ENCODE measurements at places on chromosomes 1 and 21. TPM values are rescaled to one million over a fixed set of nuclear protein-coding genes. Genes with fewer than 3 reads are reported as not detected.

FMO3 gene
- total RNA-seq: not detected

GRCh38 chr1:156748670-156749418 lies 2.6 kb downstream of the HDGF start:
- peaks cover 51% of the 10 kb centered on the region for H3K4me1 ChIP-seq
- peak overlapping the region; percentile 85 for H3K27ac ChIP-seq
- peak; percentile 58 for DNase-seq
- H3K36me3 ChIP-seq: peaks cover 3% of the 10 kb centered on the region
- H3K27me3 ChIP-seq: no peaks in the 10 kb centered on the region

DNA sequence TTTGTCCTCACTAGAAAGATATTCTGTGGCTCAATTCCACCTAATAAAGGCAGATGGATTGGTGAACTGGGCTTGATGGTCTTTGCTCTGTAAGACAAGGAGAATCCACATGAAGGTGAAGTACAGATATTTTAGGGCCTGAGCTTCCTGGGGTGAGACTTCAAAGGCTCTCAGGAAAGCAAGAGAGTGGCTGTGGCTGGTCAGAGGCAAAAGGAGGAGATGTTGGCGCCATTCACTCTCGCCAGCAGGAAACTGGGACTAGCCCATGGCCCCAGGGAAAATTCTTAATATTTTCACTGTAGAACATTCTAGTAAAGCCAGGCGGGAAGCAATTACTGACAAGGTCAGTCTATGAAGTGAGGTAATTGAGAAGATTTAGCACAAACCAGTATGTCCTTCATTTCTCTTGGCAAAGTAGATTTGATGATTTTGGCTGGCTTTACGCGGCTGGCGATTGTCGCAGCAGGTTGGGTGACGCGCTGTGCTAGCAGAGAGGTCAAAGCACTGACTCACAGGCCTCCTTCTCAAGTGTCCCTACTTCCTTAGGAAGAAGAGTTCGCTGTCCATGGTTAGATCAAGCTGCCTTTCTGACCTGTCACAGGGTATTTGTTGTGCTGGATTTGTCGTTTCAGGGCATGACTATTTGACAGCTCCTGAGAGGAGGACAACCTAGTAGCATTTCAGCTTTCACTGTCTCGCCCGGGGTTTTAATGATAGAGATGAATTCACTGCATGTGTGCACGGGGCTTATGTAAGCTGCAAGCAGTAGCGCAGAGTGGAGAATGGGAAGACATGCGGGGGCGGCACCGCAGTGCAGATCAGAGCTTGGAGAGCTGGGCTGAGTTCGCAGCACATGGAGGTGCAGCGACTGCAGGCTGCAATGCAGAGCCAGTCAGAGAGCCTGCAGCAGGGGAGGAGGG lies 32.7 kb downstream of the XCL1 start:
- H3K27me3 ChIP-seq: no peaks in the 10 kb centered on the region
- H3K4me3 ChIP-seq: no peak overlapping the region
- H3K27ac ChIP-seq: no peak overlapping the region
- DNase-seq: peak; percentile 15
- no peaks in the 10 kb centered on the region for H3K36me3 ChIP-seq
- no peaks in the 10 kb centered on the region for H3K4me1 ChIP-seq

GRCh38 chr1:228174482-228175315 lies 9.1 kb downstream of the IBA57 start:
- H3K27me3 ChIP-seq: no peaks in the 10 kb centered on the region
- H3K36me3 ChIP-seq: peaks cover 11% of the 10 kb centered on the region
- H3K4me1 ChIP-seq: no peaks in the 10 kb centered on the region

PLPPR4 gene
- not detected for total RNA-seq

DNA sequence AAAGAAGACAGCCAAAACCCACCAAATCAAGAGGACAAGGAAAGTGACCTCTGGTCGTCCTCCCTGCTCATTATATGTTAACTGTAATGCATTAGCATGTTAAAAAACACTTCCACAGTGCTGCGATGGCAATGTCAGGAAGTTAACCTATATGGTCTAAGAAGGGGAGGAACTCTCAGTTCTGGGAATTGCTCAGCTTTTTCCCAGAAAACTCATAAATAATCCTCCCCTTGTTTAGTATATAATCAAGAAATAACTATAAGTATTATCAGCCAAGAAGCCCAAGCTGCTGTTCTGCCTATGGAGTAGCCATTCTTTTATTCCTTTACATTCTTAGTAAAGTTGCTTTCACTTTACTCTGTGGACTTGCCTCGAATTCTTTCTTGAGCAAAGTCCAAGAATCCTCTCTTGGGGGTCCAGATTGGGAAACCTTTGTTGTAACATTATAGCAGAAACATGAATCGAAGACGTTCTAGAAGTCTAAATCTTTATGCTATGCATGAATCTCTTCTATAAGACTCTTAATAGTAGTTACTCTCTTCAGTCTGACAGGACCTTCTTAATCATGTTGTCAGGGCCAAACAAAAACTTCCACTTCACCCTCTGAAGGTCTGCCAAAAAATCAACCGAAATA lies 110.0 kb upstream of the VANGL1 start:
- no peaks in the 10 kb centered on the region for H3K27me3 ChIP-seq
- no peak overlapping the region for H3K27ac ChIP-seq
- no peak overlapping the region for H3K4me3 ChIP-seq
- no peaks in the 10 kb centered on the region for H3K36me3 ChIP-seq
- H3K4me1 ChIP-seq: peaks cover 12% of the 10 kb centered on the region

DNA sequence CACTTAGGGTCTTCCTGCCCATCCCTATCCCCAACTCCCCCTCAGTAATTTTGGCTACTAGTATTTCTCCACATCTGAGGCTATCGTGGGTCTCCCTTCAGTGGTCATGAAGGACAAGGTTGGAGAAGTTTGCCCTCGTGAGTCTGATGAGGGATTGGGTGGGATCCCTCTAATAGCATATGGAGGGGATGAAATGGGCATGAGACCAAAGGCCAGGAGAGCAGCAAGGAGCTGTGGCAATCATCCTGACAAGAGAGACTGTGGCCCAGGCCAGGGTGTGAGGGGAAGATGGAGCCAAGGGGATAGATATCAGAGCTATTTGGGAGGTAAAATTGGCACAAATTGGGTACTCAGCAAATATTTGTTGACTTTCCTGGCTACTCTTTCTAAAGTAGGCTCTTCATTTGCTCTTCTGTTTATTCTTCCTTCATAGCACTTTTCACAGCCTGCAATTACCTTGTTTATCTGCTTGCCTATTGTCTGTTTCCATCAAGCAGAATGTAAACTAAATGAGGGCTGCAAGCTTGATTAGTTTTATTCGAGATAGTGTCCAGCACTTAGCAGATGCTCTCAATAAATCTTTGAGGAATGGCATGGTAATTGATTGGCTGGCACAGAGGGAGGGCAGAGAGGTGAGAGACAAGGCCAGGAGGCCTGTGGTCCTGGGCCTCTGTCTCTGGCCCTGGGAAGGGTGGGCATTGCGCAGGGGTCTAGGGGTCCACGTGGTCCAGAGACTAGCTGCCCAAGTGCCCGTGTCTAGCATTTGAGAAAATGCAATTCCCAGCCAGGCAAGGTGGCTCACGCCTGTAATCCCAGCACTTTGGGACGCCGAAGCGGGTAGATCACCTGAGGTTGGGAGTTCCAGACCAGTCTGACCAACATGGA lies 1.5 kb upstream of the PLK3 start:
- H3K4me1 ChIP-seq: peaks cover 22% of the 10 kb centered on the region
- peaks cover 4% of the 10 kb centered on the region for H3K36me3 ChIP-seq
- H3K4me3 ChIP-seq: no peak overlapping the region
- no peak overlapping the region for H3K27ac ChIP-seq

KRTAP19-1 gene
- total RNA-seq: not detected

DNA sequence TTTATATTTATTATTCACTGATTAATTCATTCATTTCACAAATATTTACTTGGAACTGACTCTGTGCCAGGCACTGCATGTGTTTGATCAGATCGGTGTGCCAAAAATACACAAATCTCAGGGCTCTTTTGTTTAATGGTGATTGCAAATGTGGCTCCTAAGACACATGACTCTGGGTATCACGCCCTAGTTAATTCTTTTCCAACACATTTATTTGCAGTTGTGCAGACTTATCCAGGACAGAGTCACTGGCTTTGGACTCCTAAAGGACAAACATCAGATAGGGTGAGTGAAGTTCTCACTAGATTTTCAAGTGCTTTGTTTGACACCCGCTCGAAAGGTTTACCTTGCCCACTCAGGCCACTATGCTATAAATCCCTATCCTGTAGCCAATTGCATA lies 335.5 kb downstream of the BARHL2 start:
- H3K36me3 ChIP-seq: no peaks in the 10 kb centered on the region
- H3K27ac ChIP-seq: no peak overlapping the region
- H3K27me3 ChIP-seq: peaks cover 5% of the 10 kb centered on the region

DNA sequence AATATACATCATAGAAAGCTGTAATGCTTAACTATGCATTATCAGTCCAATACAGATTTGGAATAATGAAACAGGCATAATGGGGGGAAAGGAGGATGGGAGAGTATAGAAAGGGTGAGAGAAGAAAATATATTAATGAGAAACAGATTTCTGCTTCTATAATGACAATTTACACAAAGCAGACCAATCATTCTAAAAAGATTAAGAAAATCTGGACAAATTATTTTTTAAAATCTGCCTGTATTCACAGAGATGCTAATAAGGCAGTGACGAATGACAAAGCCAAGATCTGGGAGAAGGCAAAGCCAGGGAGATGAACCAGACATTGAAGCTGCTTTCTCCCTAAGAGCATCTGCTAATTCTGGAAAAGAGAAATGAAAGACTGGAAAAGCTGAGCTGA lies 50.0 kb downstream of the SPATA6 start:
- no peaks in the 10 kb centered on the region for H3K36me3 ChIP-seq
- no peaks in the 10 kb centered on the region for H3K27me3 ChIP-seq
- H3K4me3 ChIP-seq: no peak overlapping the region
- H3K27ac ChIP-seq: no peak overlapping the region
- no peaks in the 10 kb centered on the region for H3K4me1 ChIP-seq
- DNase-seq: no peak

AMIGO1 gene
- 0.88 TPM for total RNA-seq

DNA sequence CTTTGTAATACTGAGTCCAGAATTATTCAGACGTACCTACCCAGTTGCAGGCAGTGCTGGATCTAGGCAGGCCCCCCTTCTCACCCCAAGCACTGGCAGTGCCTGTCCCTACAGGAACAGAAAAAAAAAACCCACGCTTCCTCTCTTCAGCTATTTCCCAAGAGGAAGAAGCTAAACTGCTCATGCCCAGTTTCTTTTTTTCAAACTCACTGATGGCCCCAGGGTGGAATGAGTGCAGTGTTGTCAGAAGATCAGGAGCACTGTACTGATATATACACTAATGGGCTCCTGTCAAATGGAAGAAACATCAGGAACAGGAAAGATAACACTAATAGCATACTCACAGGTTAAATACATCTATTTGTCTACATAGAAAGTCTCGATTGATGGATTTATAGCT lies 28.2 kb upstream of the DOCK7 start:
- H3K4me3 ChIP-seq: no peak overlapping the region
- H3K4me1 ChIP-seq: peaks cover 5% of the 10 kb centered on the region
- H3K27me3 ChIP-seq: peaks cover 6% of the 10 kb centered on the region
- no peak overlapping the region for H3K27ac ChIP-seq

SPRR4 gene
- total RNA-seq: not detected

DNA sequence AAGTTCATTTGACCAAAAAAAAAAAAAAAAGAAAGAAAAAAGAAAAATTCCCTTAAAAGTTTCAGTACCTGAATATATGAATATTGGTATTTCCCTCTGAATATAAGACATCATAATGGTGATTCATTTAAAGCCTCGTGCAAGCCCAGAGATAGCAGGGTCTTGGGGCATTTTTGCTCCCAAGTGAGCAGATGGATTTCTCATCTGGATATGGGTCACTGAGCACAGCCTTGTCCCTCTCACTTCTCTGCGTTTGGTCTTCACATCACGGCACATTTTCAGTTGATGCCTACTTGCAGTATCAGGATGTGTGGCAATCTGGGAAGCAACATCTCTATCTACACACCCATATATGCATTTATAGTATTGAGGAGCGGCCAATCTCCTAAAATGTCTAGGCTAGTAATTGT lies 12.7 kb downstream of the CD58 start:
- no peaks in the 10 kb centered on the region for H3K27me3 ChIP-seq
- H3K4me3 ChIP-seq: no peak overlapping the region
- no peak for DNase-seq
- no peak overlapping the region for H3K27ac ChIP-seq

- H3K36me3 ChIP-seq: peaks cover 15% of the 10 kb centered on the region
- no peaks in the 10 kb centered on the region for H3K27me3 ChIP-seq
- no peak overlapping the region for H3K27ac ChIP-seq
- H3K4me1 ChIP-seq: peaks cover 6% of the 10 kb centered on the region
- no peak overlapping the region for H3K4me3 ChIP-seq
Observed at GRCh38 chr1:154346276-154346917, 21.1 kb downstream of the ATP8B2 start.

DNA sequence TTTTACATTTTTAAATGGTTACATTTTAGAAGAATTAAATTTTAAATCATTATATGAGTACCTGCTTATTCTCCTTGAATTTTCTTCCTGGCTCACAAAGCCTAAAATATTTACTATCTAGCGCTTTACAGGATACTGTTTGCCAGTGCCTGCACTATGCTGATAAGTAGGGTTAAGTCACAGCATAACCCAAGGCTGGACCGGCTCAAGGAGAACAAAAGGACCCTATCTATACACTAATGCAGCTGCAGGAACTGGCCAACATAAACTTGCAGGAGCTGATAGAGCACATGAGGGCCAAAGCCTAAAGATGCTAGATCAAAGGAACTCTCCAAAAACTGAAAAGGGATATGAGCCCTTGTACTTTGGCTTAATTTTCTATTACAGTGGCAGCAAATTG lies 1086.9 kb upstream of the TMPRSS15 start:
- no peak overlapping the region for H3K4me3 ChIP-seq
- no peaks in the 10 kb centered on the region for H3K27me3 ChIP-seq
- DNase-seq: no peak
- H3K36me3 ChIP-seq: no peaks in the 10 kb centered on the region
- H3K27ac ChIP-seq: no peak overlapping the region

TAS1R1 gene
- not detected for total RNA-seq

GRCh38 chr1:12148160-12148957 lies 18.4 kb upstream of the TNFRSF1B start:
- no peaks in the 10 kb centered on the region for H3K36me3 ChIP-seq
- no peak for DNase-seq
- H3K4me1 ChIP-seq: peaks cover 33% of the 10 kb centered on the region
- no peaks in the 10 kb centered on the region for H3K27me3 ChIP-seq
- H3K4me3 ChIP-seq: no peak overlapping the region

RBM11 gene
- not detected for total RNA-seq

OR6N1 gene
- not detected for total RNA-seq
